Nucleus accumbens (tissue), 56 donors: ENCODE measurements at places on chromosomes 16 and 17.

DNA sequence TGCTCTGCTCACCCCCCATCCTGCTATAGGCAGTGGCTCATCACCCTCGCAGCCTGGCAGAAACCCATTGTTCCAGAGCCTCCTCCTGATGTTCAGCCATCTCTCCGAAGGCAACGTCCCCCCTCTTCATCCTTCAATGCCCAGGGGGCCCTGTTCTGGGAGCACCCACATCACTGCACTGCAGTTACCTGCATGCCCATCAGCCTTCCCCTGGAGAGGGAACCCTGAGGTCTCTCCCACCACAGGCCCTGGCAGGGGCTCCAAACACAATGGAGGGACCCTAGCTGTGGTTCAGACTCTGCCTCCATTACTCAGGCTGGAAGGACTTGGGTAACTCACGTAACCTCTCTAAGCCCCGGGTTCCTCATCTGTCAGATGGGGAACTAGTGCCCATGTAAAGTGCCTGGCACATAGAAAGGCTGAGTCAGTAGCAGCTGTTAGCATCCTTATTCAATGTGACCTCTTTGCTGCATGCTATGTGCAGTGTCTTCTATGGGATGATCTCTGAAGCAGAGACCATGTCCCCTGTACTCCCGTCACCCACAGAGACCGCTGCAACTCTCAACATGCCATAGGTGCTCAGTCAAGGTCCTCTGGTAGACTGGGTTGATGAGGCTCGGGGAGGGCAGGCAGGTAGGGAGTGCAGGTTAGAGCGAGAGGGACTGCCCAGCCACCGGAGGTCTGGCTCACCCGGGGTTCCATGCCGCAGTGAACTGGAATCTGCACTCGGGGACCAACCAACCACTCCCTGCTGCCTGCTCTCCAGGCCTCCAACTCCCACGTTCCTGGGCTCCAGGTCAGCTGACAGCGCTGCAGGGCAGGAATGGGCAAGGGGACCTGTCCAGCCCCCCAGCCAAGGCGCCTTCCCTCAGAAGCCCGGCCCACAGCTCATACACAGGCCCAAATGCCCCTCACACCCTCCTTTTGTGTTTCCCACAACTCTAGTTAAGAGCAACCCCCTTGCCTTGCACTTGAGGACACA is 233.2 kb downstream of the ZNF423 start:
- no peak for DNase-seq

GRCh38 chr17:75695141-75695829 is 26.0 kb upstream of the ITGB4 start:
- no peak for DNase-seq

- DNase-seq: no peak
These were observed 5.2 kb upstream of the CDH8 start for GRCh38 chr16:62041401-62041800.

GRCh38 chr17:37447641-37448040 is 41.0 kb downstream of the TADA2A start:
- no peak for DNase-seq

DNA sequence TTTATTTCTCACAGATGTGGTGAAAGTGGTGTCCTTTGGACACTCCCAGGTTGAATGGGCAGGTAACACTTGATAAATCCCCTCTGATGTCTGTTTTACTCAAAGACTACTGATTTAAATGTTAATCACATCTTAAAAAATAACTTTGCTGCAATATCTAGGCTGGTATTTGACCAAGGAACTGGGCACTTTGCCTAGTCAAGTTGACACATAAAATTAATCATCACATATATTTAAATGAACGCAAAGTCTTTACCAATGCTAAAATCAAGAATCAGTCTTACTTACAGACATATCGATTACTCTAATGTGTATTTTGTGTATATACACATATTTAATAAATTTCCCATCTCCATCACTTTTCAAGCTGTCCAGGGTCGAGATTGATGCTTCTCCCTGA is 7.0 kb downstream of the MT2A start:
- DNase-seq: no peak

DNA sequence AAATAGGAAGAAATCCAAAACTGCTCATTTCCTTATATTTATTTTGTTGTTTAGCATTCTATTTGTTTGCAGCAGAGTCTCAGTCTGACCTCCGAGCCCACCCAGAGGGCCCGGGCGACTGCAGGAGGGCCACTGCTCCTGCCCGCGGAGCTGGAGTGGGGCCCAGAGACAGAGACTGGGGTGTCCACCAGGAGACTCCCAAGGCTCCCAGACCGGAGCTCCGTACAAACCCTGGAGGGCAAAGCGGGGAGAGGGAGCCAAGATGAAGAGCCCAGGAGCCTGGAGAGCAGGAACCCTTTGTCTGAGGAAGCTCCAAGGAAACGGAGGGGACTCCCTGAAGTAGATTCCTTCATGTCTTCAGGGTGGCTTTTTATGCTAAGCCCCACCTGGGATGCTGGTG is 57.9 kb downstream of the AXIN2 start:
- no peak for DNase-seq

DNA sequence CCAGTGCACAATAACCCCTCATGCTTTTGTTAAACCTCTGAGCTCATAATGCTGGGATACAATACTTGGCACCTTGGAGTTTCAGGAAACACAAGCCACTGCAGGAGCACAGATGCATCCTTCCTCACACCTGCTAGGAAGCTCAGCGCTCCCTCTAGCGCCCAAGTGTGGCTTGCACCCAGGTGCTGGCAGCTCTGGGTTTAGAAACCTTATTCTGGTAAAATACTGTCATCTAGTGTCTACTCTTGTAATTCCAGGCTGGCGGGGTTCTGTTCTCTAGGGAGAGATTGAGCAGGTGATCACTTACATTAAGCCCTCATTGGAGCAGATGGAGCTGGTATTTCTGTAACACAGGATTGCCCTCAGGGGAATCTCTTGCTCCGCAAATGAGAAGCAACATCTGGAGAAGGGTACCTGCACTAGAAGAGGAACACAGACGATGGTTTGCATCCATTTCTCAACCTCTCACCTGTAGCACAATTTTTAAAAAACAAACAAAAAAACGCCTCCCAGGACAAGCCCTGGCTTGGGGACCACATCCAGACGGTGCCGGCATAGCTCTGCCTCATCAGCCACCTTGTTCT is 1.5 kb downstream of the CCL1 start:
- peak; percentile 6 for DNase-seq
